ENCODE measurements at places on chromosomes 6 and 20.

GRCh38 chr6:33424855-33425667 lies 5.2 kb downstream of the SYNGAP1 start:
- no peak for DNase-seq

- DNase-seq = no peak
Observed at GRCh38 chr6:134186355-134186754, 131.6 kb downstream of the SGK1 start.

GRCh38 chr20:7850775-7851490 lies 89.3 kb downstream of the HAO1 start:
- no peak for DNase-seq

DNA sequence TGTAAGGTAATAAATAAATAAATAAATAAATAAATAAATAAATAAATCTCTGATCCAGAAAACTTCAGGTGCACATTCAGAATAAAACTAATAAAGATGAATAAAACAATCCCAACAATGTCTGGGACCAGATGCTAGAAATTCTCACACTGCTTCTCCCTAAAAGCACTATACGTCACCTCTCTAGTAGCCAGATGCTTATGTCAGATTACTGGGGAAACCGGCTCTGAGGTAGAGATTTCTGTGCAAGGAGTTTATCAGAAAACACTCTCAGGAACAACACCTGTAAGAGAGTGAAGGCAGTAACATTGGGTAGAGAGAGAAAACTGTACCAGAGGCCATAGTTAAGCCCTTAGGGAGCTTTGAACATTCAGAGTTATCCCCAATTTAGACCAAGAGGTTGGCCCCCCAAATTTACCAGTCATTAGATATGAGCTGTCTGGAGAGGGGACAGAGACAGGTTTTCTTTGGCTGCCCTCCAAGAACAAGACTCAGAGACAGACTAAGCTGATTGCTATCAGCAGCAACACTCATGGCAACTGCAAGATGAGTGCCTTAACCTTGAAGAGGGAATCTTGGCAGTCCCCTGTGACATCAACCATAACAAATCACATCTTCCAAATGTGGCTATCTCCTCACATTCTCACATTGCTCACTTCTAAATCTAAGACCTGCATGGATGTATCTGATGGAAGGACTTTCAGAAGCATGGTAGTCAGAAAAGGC lies 151.2 kb upstream of the BMP5 start:
- DNase-seq = no peak

DNA sequence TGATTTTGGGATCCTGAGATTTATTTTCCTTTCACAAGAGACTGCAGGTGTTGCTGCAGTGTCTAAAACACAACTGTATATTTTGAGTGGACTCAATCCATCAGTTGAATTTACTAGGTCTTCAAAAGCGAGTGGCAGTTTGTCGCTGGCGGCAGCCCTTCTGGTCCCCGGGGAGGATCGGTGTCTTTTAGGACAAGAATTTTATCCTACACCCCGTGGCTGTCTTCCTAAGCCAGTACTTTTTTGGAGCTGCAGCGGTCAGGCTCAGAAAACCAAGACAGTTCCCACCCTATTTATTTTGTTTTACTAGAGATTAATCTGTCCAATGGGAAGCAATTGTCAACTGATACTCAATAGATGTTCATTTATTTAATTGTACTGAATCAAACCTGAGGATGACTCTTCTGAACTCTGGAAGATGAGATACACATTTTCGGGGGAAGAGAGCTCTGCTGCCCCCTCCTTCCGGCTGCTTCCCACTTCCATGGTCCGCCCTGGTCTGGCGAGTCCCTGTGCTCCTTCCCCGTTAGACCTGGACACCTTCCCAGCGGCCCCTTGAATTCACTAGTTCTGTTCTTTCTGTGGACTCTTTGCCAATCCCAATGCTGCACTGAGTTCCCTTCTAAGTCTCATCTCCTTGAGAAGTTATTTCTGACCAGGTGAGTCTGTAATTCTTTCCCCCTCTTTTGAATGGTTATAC lies 90.6 kb downstream of the ERMARD start:
- DNase-seq = no peak

DNA sequence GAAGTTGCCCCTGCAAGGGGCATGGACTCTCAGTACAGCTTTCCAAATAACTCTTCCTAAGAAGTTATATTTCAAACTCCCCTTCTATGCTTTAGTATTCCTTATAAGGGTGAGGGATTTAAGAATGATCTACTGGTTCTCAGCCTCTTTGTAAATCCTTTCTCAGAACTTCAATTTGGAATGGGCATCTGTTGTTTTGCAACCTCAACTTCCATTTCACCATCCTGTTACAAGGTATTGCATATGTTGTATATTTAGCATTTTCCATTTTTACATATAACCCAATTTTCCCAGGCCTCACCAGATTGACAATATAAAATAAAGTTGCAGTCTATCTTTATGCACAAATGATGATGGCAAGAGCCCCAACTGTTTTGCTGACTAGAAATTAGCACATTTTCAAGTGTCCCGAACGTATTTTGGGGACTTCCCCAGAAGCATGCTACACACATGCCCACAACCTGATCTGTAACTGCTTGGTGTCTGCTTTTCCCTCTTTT lies 154.9 kb upstream of the CARMIL1 start:
- DNase-seq = no peak

- no peak for DNase-seq
Observed at GRCh38 chr6:86775893-86776292, 161.4 kb upstream of the HTR1E start.

- DNase-seq = peak; percentile 85
Observed at GRCh38 chr20:653110-653589, at the start of gene SRXN1. SRXN1 (minus strand) TSS chr20:653200; CDS start chr20:653185, 15 bp downstream.

DNA sequence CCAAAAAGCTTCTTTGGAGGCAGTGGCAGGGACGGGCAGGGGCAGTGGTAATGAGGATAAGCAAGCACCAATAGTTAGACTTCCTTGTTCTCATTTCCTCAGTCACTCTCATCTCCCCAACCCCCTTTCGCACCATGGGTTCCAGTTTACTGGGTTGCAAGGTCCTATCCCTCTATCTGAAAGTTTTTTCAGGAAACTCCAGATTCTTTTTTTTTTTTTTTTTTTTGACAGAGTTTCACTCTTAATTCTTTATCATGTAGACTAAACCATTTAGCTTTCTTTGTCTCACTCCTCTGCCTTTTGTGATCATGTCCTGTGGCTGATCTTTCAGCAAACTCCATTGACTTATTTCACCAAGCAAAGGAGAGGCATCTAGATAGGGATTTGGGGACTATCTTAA lies 51.4 kb upstream of the GMDS start:
- DNase-seq = no peak

GRCh38 chr20:36399147-36399968 lies 93.2 kb downstream of the DLGAP4 start:
- peak; percentile 41 for DNase-seq

- no peak for DNase-seq
Observed at GRCh38 chr20:37944456-37944981, 41.6 kb downstream of the VSTM2L start.

DNA sequence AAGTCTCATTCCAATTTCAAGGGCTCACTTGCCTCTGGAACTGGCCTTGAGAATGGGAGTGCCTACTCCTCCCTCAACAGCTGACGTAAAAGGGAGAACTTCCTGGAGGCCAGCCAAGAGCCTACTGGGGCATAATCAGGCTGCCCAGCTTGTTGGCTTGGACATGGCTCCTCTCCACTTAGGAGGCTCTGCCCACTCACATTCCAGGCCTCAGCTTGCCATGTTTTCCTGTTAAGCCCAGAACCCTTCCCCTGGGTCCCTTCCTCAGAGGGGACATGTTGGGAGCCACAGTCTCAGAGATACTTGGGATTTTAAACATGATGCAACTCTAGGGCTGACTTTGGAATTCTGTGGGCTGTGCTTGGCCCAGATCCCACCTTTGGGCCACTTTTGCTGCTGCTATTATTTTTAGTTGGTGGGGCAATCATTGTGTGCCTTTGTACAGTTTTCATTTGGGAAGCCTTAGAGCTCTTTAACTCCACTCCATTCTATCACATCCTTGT lies 31.5 kb upstream of the ADTRP start:
- DNase-seq = no peak

DNA sequence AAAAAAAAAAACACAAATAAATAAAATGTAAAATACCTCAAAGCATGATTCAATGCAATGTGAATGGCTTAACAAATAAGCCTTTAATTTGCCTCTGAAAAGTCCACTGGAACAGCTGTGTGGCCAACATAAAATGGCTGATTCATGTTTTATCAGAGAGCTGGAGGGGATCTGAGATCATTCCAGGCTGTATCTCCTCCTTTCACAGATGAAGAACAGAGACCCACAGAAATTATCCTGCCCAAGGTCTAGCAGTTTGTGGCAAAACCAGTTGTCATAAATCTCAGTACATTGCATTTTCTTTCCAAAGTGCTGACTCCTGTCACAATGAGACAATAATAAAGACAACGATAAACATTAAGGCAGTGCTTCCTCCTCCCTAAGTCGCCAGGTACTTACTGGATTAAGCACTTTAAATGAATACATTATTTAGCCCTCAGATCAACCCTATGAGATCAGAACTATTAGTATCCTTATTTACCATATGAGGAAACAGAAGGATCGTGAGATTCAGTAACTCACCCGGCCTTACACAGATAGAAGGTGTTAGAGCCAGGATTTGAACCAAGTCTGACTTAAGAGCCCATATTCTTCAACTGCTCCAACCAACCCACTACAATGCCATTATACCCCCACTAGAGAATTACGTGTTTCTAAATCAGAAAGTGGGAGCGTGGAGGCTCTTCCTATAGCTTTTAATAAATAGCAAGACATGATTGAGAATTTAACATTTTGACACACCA lies 118.3 kb downstream of the KIF13A start:
- DNase-seq = no peak

GRCh38 chr6:111657146-111657545 lies 51.5 kb upstream of the TRAF3IP2 start:
- no peak for DNase-seq

DNA sequence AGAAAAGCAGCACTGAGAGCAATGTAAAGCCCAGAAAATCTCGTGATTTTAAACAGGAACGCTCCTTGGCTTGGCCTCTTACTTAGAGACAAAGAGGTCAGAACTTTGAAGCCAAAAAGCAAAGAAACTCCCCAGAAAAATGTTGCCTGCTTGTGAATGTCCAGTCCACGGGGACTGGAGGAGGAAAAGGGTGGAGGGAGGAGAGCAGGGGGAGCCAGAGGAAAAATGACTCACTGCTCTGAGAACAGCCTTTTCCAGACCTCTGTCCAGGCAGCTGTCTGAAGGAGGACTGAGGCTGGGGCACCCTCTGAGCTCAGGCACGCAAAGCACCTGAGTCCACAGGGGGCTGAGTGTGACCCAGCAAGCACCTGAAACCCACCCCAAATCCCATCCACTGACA lies 64.7 kb downstream of the TRAM2 start:
- no peak for DNase-seq

DNA sequence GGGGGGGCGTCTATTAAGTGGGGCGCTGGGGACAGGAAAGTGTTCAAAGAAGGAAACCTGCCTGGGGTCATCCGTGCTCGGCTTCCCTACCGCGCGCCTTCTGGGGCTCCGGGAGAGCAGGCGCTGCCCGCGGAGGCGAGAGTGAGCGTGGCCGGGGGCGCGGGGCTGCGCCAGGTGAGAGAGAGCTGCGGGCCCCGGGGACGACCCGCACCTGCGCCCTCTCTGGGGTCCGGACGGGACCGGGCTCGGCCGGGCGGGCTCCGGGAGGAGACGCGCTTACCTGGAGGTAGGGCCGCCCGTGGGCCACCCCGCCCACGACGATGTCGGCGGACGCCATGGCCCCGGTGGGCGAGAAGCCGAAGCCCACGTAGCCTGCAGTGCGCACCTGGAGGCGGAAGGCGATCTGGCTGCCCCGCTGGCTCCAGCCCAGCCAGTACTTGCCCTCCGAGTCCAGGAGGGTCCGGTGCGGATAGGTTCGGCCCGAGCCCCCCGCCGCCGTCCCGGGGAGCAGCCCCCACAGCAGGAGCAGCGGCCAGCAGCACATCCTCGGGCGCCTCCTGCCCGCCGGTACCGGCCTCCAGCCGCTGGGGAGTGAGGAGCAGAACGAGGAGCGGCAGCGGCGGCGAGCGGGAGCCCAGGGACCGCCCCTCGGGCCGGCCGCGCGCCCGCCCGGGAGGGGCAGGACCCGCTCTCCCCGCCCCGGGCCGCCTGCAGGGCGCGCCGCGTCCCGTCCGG lies at the start of gene MOXD1:
TSS of gene MOXD1 (minus strand) at position 593 of the 735 bp plus-strand sequence. CDS start at position 544, 49 bp downstream.
- no peak for DNase-seq

GRCh38 chr6:168884050-168884645 lies 369.5 kb downstream of the THBS2 start:
- no peak for DNase-seq

- DNase-seq = peak; percentile 84
Observed at GRCh38 chr6:28648035-28648877, 122.6 kb downstream of the GPX5 start.

- no peak for DNase-seq
Observed at GRCh38 chr6:54245265-54245664, 63.0 kb upstream of the TINAG start.

- no peak for DNase-seq
Observed at GRCh38 chr20:48923149-48923718, 1.7 kb downstream of the ARFGEF2 start.

- no peak for DNase-seq
Observed at GRCh38 chr6:14222956-14223355, 105.4 kb downstream of the CD83 start.

GRCh38 chr6:41937861-41938574 lies 3.6 kb downstream of the CCND3 start:
- no peak for DNase-seq

DNA sequence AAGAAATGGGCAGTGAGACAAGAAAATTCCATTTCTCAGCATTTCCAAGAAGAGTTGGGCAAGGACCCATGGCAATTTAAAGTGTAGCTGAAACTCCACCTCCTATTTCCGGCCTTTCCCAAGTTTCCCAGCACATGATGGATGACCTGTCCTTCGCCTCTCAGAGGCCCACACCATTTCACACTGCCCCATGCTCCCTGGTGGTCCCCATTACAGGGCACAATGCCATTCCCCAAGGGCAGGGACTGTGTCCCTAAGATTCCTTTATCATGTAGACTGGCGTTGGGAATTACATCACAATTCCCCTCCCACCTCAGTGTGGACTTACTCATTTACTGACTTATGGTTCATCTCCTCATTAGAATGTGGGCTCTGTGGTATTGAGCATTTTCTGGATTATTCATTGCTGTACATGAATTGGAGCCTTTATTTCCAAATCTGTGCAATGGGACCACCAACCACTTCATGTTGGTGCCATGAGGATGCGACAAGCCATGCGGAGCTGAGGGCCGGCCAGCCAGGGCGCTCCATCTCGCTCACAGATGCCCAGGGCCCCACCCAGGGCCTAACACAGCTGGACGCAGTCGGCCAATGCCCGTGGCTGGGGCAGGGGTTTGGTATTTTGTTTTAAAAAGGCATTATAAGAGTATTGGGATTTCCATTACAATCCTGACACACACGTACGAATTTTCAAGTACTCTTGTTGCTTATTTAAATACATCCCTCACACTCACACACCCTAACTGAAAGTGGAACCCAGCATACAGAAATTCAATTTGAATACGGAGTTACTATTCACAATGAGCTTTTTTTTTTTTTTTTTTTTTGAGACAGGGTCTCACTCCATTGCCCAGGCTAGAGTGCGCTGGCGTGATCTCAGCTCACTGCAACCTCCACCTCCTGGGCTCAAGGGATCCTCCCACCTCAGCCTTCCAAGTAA lies 5.4 kb downstream of the ACSS1 start:
- DNase-seq = no peak

GRCh38 chr6:43937236-43938177 lies 167.5 kb downstream of the VEGFA start:
- DNase-seq = no peak
